ENCODE measurements at places on chromosomes 6 and 20.

DNA sequence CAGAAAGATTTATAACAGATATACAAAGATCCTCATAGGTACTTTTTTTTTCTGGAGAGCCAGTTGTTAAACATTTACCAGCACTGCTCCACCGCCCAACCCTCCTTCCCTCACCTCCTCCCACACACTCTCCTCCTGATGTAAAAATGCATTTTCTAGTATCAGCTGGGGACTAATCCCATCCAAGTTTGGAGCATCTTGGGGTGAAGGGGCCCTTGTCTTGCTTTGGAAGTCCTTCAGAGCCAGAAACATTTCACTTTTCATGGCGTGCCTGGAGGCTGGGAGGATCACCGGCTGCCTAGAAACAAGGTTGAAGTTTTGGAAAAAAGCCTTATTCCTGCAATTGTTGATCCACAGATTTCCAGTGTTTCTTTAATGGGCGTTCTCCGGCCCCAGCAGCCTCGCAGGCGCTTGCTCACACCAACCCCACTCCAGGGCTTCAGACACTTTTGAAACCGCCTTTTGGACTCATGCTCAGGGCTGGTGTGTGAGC lies 165.1 kb upstream of the AFDN start:
- no peak for DNase-seq

- DNase-seq: no peak
Observed at GRCh38 chr6:68445926-68446325, 189.2 kb upstream of the ADGRB3 start.

DNA sequence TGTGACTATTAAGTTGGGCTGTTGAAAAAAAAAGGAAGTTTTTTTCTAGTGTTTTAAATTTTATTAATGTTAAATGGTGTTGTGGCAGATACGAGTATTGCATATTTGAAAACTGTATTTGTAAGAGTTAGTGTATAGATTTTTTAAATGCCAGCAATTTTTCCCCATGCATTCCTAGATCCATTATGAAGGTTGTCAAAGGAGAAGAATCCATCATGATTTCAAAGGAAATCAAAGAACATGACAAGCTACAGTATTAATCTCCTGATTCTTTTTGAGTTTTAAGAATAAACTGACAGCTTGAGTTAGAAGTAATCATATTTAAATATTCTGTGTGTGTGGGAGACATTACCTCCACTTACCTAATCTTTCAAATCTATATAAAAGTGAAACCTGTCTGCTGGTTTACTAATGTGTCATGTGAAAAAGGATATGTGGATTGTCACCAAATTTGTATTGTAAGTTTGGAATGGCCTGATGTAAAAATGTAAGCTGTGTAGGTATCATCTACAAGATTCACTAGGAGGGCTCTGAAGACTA lies 111.0 kb upstream of the HS3ST5 start:
- no peak for DNase-seq

- no peak for DNase-seq
Observed at GRCh38 chr20:36819659-36820058, 46.1 kb upstream of the DSN1 start.

All from activated gamma-delta T cell treated with anti-CD3 and anti-CD28 coated beads, Interleukin-2, amount 50 U/mL, for 16 hours (primary cell).